ENCODE measurements at places on chromosomes 3 and 15.

DNA sequence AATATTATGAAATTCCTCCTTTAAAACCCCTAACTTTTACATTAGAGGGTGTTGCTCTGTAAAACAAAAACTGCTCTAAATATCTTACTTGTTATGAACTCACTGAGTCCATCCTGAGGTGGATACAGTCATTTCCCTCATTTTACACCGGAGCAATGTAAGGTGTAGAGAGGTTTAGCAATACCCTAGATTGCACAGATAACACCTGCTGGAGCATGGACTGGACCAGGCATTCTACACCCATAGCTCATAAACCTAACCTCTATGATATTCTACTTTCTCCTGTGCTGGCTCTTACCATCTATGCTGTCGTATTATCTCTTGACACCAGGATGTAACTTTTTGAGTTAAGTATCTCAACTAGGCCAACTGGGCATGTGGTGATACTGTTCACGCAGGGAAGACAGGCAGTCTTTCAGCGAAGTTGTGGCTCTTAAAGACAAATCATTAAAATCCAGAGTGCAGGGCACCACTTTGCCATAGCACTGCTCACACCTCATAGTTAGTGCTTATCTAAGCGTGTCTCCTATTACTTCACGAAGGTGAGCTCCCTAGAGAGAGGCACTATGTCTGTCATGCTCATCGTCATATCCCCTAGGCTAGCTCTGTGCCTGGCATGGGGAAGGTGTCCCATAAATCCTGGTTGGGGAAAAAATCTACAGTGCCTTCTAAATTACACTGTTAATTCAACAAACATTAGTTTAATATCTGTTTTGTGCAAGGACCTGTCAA, 100.1 kb upstream of the SLC2A2 start:
- DNase-seq = no peak

- DNase-seq = no peak
Observed at GRCh38 chr15:100788418-100789105, 91.1 kb upstream of the ALDH1A3 start.

- no peak for DNase-seq
Observed at GRCh38 chr3:65348398-65348995, 660.7 kb upstream of the ADAMTS9 start.

DNA sequence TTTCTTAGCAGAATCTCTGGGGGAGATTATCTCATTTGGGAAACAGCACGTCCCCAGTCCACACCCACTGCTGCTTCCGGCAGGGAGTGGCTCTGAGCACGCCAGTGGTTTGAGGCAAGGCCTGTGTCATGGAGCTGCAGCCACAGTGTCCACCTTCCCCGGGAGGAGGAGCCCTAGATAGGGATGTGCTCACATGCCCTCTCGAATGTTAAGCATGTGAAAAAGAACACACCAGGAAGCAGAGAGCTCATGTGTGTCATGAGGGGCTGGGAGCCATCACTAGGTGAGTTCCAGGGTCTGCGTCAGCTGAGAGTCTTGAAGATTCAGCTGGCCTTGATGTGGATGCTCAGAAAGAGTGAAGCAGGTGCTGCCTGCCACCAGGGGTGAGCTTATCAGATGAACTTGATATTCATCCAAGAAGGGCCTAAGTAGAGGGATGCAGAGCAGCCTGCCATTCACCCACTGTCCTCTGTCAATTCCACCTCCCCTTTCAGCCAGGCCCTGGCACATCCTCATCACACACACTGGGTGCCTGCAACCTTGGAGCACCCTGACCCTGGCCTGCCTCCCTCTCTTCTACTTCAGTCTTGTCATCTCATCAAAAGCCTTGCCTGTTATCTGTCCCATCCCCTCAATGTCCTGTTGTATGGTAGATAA, 16.3 kb downstream of the ITGA11 start:
- DNase-seq = no peak

- no peak for DNase-seq
Observed at GRCh38 chr15:90232196-90232595, 1.5 kb downstream of the CIB1 start.
